ENCODE measurements at places on chromosomes 7 and 10.
A peak's percentile ranks its signal among the peaks of the same experiment; 100 is the strongest.

- DNase-seq, result no peak
Measured at GRCh38 chr10:7491230-7491629, 80.4 kb upstream of the SFMBT2 start.

- no peak for DNase-seq
Measured at GRCh38 chr10:71079761-71080380, 132.5 kb upstream of the UNC5B start.

DNA sequence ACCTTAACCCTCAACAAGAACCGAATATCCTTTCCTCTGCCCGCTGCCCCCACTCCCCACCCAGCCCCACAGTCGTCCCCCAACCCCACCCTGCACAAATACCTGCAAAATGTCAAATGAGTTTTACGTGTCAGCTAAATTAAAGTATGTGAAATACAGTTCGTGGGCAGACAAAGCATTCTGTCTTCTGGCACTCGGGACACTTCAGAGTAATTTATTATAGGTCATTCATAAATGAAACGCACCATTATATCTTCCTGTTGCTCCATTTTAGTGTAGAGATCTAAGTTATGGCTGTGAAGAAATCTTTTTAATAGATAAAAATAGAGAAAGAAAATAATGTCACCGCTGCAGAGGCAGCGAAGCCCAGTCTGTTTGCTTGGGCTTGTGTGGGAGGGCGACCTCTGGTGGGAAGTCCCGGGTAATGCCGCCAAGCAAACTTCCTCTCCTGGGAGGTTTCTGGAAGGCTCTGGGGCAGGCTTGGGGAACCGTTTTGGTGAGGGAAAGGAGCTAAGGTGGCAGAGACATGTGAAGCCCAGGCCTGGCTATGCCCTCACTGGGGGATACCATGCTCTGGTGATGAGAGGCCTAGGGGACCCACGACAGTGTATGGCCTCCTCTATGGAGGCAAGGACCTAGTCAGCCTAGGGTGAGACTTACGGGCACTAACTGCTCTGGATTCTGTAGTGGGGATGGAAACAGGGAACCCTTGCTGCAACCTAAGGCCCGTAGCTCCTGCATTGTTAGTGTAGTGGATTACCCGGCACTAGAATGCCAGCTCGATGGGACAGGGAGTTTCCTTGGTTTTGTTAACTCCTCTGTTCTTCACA lies 604.9 kb downstream of the LRMDA start:
- peak; percentile 30 for DNase-seq

- peak; percentile 37 for DNase-seq
Measured at GRCh38 chr10:13271552-13272163, 28.2 kb downstream of the PHYH start.

DNA sequence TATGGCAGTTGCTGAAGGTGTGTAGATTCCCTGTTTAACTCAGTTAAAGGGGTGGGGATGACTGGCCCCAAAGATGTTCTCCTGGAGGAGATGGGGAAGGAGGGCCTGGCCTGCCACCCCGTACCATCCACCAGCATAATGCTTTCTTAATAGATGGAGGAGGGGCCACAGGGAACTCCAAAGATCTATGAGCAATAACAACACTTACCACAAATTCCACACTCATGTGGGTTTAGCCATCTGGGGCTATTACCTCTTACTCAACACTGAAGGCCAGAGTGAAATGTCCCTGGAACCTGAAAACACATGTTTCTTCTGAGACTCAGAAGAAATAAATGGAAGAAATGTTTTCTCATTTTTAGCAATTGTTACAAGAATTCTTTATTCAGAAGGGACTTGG lies 259.0 kb downstream of the CXCL12 start:
- no peak for DNase-seq

- no peak for DNase-seq
Measured at GRCh38 chr7:74084722-74085578, 1.3 kb downstream of the LIMK1 start.

GRCh38 chr10:57334523-57334922 lies 933.2 kb downstream of the IPMK start:
- DNase-seq, result no peak

- no peak for DNase-seq
Measured at GRCh38 chr7:3884543-3884942, 583.5 kb downstream of the SDK1 start.

GRCh38 chr7:18288322-18289037 lies 207.1 kb upstream of the HDAC9 start:
- no peak for DNase-seq

- DNase-seq, result no peak
Measured at GRCh38 chr7:22945584-22945983, 68.3 kb downstream of the HYCC1 start.

DNA sequence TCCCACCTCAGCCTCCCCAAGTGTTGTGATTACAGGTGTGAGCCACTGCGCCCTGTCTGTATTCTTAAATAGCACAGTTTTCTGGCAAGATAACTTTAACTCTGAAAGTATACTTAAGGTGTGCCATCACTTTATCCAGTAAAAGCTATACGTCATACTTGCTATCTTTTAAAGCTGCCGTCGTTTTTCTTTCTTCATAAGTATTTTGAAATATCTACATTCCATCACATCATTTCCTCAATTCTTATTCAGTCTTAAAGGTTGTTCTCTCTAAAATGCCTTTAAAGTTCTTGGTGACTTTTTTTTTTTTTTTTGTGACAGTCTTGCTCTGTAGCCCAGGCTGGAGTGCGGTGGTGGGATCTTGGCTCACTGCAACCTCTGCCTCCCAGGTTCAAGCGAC lies 34.7 kb downstream of the PTPN12 start:
- no peak for DNase-seq

GRCh38 chr7:2802504-2803341 lies 41.4 kb downstream of the GNA12 start:
- no peak for DNase-seq

GRCh38 chr10:110005719-110006118 lies 2.1 kb upstream of the ADD3 start:
- peak; percentile 19 for DNase-seq

- DNase-seq, result no peak
Measured at GRCh38 chr10:74733612-74734011, 92.8 kb upstream of the KAT6B start.

DNA sequence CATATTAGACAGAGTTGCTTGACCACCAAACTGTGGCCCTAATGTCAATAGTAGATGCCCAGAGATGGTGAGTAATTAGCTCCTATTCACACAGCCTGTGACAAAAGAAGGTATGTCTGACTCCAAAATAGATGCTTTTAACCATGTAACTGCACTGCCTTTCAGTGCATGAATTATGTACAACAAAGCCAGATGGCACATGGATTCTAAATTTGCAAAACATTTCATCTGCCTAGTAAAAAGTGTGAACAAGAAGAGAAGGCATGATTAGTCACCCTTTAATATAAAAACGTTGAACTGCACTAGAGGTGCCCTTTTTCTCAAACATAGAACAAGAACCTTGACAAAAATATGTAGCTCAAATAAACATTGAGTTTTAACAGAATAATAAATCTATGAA lies 35.5 kb upstream of the PTPRZ1 start:
- no peak for DNase-seq

GRCh38 chr10:50260791-50261281 lies 9.5 kb upstream of the ASAH2 start:
- peak; percentile 6 for DNase-seq

DNA sequence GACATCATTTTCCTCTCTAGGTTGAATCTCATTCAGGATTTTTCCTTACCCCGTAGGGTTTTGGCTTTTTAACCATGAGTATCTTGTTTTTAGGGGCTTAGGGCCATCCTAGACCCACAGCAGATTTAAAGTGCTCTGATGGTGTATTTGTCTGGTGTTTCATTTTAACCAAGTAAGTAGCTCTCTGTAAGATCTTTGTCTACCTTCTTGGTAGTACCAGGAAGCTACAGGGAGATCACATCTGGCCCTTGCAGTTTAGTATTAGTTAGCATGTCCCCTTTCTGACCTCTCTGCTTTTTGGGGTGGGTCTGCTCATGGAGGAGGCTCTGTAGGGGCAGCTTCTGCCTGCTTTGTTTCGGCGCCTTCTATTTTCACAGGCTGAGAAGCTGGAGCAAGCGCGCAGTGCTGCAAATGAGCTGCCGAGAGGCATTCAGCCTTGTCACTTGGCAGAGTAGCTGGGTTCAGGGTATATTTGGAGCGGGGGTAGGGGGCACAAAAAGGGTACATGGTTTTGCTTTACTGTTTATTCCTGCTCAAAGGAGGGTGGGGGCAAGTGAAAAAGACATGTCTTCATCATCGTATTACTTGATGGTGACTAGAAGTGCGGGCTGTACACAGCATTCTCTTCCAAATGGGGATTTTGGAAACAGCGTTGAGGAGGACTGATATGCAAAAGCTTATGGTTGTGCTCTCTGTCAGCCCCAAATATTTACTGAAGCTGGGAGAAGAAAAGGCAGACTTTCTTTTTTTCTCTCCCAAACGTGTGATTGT lies 146.3 kb downstream of the CELF2 start:
- no peak for DNase-seq

DNA sequence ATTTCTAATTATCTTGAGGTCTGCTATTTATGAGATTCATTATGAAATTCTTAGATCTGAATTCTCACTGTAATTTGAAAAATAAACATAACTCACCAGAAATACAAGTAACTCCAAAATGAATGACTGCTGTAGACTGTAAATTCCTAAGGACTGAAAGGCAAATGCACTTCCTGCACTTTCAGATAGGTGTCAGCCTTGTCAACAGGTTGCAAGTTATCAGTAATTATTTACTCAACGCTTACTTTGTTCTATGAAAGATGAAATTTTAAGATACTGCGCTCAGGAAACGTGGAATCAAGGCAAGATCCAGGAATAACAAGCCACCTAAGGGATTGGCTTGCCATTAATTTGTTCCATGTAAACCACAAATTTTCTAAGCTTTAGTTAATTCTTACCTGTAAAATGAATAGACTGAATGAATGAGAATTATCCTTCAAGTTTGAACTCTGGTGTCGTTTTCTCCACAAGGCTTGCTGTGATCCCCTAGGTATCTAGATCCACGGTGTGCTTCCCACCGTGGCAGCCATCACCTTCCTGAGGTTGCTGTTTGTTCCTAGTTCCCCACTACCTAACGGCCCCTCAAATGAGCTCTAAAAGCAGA lies 12.6 kb downstream of the DHX32 start:
- no peak for DNase-seq

- no peak for DNase-seq
Measured at GRCh38 chr10:95263864-95264226, 27.0 kb downstream of the PDLIM1 start.

DNA sequence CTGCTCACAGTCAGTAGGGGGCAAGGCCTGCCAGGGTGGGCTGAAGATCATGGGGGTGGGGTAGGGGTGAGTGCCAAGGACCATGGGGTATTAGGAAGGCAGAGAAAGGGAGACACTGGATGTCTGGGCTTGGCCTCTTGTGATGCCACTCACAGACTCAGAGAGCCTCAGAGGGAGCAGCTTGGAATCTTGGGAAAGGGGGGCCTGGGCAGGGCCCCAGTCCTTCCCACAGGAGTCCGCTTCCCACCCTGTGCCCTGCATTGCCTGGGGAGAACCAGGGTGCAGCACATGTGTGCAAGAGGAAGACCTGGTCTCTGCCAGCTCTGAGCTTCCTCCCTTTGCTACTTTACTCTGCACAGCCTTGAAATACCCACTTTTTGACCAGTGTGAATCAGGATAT lies 4.3 kb downstream of the ADCY1 start:
- no peak for DNase-seq

DNA sequence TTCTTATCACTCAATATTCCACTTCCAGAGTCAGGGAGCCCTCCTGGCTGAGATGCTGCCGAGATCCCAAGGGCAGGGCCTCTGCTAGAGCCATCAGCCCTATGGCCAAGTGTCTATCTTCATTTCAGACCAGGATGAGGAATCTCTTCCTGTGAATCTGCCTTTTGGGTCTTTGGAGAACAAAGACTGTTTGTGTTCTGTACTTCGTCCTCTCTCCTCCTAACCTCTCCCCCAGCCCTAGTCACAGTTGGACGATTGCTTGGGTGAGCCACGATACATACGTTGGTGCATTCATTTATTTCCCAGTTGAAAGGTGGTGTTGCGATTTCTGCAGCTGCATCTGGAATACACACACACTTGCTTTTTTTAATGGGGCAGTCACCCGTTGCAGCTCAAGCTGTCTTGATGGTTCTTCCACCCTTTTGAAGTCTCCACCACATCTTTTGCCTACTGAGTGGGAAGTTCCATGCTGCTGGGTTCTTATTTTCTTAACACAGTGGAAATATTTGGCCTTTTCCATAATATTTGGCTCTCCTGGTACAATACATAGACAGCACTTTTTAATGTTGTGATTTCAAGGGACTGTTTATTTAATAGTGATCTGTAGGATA lies 26.7 kb downstream of the SH3PXD2A start:
- no peak for DNase-seq

DNA sequence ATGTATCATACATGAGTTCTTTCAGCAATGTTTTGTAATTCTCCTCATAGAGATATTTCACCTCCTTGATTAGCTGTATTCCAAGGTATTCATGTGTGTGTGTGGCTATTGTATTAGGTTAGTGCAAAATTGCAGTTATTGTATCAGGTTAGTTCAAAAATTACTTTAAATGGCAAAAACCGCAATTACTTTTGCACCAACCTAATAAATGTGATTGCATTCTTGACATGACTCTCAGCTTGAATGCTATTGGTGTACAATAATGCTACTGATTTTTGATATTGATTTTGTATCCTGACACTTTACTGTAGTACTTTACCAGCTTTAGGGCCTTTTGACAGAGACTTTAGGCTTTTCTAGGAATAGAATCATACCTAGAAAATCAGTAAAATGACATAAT lies 297.4 kb downstream of the ZWINT start:
- no peak for DNase-seq

- no peak for DNase-seq
Measured at GRCh38 chr7:47509571-47509970, 72.3 kb downstream of the TNS3 start.

GRCh38 chr7:81457852-81458522 lies 311.9 kb downstream of the HGF start:
- DNase-seq, result no peak

GRCh38 chr10:125079091-125079600 lies 81.2 kb downstream of the CTBP2 start:
- no peak for DNase-seq

DNA sequence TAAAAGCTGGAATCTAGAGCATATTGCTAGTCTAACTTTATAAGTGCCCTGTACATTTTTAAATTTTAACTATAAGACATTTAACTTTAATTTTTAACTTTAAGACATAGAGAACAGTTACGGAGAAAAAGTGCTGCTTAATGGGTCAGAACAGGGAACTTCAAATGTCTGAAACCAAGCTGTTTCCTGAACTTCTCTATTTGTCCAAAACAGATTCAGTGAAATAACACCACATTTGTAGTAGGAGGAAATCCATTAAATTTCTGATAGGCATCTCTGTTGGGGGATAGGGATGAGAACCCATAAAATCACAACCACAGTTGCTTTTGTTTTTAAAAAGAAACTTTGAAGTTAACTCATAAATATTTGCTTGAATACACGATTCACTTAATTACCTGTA lies 170.8 kb upstream of the ANK3 start:
- DNase-seq, result no peak

Measured in stimulated activated CD4-positive, alpha-beta T cell treated with anti-CD3 and anti-CD28 coated beads, Interleukin-1b, Interleukin-23, amount 100 ng/mL, for 48 hours (primary cell).